ENCODE measurements at places on chromosomes 3 and 15.

DNA sequence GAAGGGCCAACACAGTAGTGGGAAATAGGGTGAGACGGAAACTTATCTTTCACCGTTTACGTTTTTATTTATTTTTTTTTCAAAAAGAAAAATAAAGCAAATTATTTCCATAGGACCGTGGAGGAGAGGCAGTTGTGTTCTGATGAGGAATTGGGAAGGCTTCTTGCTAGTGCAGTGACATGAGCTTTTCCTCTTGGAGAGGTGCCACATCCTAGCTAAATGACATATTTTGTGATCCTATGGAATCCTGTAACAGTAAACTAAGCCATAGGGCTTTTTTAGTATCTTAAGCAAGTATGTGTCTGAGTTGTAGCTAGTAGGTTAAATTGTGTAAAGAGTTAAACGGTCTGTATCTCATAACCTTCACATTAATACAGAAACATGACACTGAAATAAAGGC, 609.9 kb downstream of the RBMS3 start:
- DNase-seq, result no peak

DNA sequence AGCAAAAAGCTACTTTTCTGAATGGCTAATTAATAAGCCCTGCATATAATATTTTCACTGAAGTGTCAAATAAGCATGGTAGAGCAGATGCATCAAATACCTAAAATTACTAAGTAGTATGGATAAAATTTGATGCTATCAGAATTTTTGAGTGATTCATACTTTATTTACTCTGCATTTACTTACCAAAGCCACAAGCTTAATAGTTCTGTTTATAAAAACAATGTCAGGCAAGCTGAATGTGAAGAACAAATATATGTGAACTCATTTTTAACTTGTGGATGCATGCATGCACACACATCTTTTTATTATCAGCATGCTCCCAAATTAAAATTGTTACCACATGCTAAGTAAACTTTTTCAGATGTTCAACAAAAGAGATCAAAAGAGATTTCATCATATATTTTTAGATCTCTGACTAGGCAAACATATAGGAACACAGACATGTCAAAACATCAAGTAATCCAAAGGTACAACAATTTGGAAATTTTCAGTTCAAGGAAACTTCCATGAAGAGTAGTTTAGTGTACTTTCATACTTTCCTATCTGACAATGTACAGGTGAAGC, 969.4 kb downstream of the ROBO1 start:
- no peak for DNase-seq

DNA sequence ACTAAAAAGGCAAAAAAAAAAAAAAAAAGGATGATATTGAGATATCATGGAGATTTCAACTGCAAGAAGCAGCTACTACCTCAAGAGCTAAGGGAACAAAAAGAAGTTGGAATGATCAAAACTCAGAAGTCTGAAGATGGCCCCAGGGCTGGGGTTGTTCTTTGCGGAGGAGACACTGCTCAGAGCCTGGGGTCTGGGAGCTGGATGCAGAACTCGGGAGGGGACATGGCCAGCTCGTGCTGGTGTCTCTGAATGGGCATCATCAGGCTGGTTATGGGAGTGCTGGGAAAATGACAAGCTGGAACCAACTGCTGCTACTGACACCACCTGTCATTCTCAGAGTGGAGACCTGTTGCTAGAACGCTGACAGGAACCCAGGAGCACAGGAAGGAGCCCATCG, 14.2 kb upstream of the ADIPOQ start:
- DNase-seq, result no peak

DNA sequence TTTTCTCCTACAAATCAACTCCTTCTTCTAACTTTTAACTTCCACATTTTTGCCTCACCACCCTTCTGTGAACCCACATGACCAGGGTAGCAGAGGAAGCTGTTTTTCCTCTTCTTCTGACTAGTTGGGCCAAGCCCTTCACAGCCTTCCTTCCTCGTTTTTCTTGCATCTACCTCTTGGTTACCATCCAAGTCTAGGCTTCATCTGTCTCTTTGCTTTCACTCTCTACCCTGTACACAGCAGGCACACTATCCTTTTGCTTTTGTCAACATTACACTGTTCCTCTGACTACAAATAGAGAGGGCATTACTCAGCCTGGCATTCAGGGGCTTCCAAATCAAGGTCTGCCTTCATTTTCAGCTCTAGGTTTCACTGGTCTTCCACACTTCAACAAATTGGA, 22.0 kb downstream of the SLC9A9 start:
- no peak for DNase-seq

- no peak for DNase-seq
Measured at GRCh38 chr3:129025108-129025507, 24.0 kb downstream of the EFCC1 start.

DNA sequence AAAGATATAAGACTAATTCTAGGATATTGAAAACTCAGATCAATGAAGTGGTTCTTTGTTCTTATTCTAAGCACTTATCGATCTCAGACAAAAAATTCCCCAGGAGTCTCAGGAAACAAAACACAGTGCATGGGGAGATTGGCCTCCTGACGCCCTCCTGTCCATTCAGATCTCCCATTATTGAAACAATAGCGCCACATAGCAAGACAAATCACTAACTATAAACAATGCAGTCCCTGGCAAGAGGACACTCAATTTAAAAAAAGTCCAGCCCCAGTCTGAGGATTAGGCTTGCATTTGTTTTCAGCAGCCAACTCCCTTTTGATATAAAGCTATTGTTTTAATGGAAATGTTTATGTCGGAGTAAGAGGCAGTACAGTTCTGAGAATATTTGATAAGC, 528.2 kb downstream of the GABRG3 start:
- DNase-seq, result no peak

DNA sequence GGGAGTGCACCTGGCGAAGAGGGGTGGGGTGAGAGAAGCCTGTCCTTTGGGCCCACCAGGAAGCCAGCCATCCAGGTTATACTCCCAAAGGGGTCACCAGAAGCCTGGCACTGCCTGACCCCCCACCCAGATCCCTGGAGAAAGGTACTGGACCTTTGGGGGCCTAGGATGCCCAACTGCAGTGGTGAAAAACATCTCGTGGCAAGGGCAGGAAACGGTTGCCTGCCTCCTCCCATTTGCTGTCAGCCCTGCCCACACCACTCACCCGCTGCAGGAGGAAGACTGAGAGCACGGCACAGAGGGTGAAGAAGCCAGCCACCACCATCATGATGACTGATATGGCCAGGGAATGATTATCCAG, 2.2 kb upstream of the ULK3 start:
- no peak for DNase-seq

- DNase-seq, result no peak
Measured at GRCh38 chr3:53147151-53147902, 13.7 kb upstream of the PRKCD start.

- DNase-seq, result peak; percentile 10
Measured at GRCh38 chr15:55253580-55253979, 36.0 kb downstream of the RAB27A start.

GRCh38 chr3:134143828-134144401, 106.7 kb downstream of the RYK start:
- no peak for DNase-seq

DNA sequence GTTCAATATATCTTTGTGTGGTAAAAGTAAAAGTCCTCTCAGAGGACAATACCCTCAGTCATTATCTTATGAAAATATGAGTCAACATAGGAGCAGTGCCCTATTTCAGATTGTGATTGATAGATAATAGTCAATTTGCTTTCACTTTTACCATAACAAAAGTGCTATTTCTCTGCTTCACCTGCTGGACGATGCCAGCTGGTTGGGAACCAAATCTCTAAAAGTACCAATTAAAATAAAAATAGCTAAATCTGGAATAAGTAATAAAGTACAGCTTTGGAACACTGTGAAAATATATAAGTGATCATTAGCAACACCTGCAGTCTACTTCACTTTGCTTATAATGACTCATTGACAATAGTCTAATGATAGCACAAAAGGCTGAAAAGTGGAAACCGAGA, 390.3 kb upstream of the AGTR1 start:
- no peak for DNase-seq

- no peak for DNase-seq
Measured at GRCh38 chr15:100132309-100132708, 209.5 kb downstream of the ADAMTS17 start.

- DNase-seq, result no peak
Measured at GRCh38 chr3:26562021-26562768, 60.4 kb upstream of the LRRC3B start.

DNA sequence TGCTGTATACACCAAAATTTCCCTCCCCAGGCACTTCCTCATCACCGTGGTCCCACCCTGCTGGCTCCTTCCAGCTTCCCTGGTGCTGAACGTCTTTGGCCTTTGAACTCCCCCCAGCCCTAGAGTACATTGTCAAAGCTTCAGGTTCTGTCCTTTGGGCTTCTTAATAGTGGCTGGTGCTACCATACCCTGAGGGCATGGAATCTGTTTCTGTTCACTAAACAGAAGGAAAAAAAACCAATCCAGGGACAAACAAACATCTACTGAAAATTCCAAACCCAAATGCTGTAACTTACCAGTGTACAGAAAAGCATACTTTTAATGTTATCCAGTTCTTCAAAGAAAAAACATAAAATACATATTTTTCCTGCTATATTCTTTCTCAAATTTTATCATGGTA, 148.7 kb downstream of the MYLK start:
- no peak for DNase-seq

GRCh38 chr3:68912376-68912775, 20.0 kb downstream of the TAFA4 start:
- no peak for DNase-seq

- no peak for DNase-seq
Measured at GRCh38 chr3:197268294-197268693, 30.1 kb downstream of the DLG1 start.

DNA sequence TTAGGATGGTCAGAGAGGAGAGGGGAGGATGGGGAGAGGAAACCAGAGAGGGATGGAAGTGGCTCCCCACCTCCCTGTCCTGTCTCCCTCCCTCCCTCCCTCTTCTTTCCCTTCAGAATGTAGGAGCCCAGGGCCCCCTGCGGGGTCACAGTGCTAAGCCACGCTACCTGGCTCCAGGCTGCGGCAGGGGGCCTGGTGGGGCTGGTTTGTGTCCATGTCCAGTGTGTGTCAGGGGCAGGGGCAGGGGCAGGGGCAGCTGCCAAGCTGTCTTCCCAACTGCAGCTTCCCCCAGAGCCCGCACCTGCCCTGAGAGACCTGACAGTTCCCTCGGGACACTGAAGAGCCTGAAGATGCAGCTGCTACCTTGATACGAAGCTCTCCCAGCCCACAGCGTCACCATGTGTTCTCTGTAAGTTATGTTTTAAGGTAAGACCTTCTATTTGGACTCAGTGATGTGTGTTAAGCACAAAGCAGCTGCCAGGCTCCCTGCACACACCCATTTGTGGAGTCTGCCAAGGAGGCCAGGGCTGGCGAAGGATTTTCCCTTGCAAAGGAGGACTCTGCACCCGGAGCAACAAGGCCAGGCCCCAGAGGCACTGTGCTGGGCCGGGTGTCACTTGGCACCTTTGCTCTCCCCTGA, 121.8 kb upstream of the SMAD3 start:
- DNase-seq, result no peak

DNA sequence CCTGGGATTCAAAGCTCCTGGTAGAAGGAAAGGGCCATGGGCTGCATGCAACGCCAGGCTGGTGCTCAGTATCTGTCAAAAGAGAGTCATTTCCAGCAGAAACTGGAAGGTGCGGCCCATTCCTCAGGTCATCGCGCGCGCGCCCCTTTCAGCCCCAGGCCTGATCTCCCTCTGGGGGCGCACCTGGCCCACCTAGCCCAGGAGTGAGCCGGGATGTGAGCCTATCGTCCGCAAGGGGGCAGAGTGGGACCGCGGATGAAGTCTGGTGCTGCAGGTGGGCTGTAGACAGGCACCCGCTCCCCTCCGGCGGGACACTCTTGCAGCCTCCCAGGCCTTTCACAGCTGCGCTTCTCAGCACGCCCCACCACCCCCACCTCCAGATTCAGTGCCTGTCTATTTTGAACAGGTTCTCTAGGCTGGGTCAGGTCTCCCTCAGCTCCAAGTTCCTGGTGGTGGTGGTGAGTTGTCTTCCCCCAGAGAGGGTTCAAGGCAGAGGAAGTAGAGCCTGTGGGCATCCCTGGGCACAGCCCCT, 5.8 kb upstream of the RPL29 start:
- peak; percentile 89 for DNase-seq

DNA sequence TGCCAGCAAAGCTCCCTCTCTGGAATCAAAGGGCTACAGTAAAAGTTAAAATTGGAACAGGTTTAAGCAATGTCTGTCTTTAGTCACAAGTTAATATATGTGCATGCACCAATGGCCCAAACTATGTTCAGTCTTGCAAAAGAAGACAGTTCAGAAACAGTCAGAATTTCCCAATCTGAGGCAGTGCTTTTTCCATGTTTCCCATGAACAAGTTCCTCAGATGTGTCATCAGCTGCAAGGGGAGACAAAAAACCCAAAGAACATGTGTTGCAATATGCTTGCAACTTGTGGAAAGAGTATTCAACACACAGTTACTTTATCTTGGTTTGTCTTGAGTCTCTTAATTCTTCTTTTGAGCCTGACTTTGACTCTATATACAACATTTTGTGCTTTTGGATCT, 148.4 kb downstream of the USP13 start:
- DNase-seq, result no peak

DNA sequence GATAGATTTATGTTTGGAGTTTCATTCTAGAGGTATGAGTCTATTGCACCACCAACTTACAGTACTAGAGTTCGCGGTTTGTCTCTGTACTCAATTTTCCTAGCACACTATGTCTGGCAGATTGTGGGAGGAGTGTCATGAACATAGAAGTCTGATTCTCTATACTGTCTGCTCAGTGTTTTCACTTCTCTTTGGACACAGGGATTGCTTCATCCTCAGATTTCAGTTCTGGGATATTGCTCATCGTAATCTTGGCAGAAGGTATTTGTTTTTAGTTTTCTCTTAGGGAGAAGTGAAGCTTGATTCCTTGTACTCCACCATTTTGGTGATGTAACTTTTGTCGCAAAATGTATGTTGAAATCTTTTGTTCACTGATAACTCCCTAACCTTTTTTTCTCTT, 27.8 kb upstream of the AZI2 start:
- DNase-seq, result no peak

DNA sequence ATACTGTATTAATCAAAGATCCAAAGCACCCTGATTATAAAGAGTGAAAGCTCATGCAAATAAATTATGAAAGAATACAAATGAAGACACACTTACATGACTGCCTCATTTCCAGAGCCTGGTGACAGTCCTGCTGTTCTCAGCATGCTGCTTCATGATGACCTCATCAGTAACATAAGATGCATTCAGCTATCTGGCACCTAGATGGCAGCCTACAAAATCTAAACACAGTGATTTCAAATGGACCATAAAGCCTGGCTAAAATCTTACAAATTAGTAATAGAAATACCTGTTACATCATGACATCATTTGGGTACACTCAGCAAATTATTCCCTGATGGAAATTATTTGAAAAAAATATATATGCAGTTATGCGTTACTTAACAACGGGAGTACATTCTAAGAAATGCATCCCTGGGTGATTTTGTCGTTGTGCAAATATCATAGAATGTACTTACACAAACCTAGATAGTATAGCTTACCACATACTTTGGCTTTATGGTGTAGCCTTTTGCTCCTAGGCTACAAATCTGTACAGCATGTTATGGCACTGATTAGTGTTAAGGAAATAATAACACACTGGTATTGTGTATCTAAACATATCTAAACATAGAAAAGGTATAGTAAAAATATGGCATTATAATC, 207.2 kb downstream of the EPHA3 start:
- DNase-seq, result peak; percentile 41
